Natural killer cell treated with Interleukin-12 subunit alpha and Interleukin-12 subunit beta and Interleukin-15 and Interleukin-18, amount 100 ng/mL, for 72 hours (primary cell): ENCODE measurements at places on chromosomes 7 and 10. TPM values are rescaled to one million over a fixed set of nuclear protein-coding genes. Genes with fewer than 3 reads are reported as not detected.

Gene OIT3
- total RNA-seq: not detected

Gene PLXDC2
- 3.5 TPM for total RNA-seq

Gene RELN
- total RNA-seq: not detected

Gene TLX1
- total RNA-seq: not detected

Gene LRRC17
- 0.81 TPM for total RNA-seq

Gene EGR2
- total RNA-seq: 14.3 TPM

Gene OGDHL
- not detected for total RNA-seq

Gene NT5C2
- 60.2 TPM for total RNA-seq

Gene PAXIP1
- total RNA-seq: 19.3 TPM

Gene NPSR1
- not detected for total RNA-seq

GRCh38 chr7:143038635-143039034 lies 11.7 kb upstream of the OR9A2 start:
- H3K4me3 ChIP-seq: no peak overlapping the region
- no peak overlapping the region for H3K27ac ChIP-seq
- H3K27me3 ChIP-seq: peaks cover 18% of the 10 kb centered on the region

- DNase-seq: no peak
- H3K4me3 ChIP-seq: no peak overlapping the region
- no peaks in the 10 kb centered on the region for H3K36me3 ChIP-seq
- H3K27ac ChIP-seq: no peak overlapping the region
- peaks cover 30% of the 10 kb centered on the region for H3K4me1 ChIP-seq
- no peaks in the 10 kb centered on the region for H3K27me3 ChIP-seq
Observed at GRCh38 chr10:6953271-6953801, 373.3 kb upstream of the PRKCQ start.

GRCh38 chr7:111763221-111763801 lies 201.0 kb upstream of the IMMP2L start:
- H3K27me3 ChIP-seq: no peaks in the 10 kb centered on the region
- H3K36me3 ChIP-seq: no peaks in the 10 kb centered on the region

GRCh38 chr7:43758029-43758821 lies at the start of gene BLVRA:
TSS of gene BLVRA (plus strand) at chr7:43758680. CDS start at chr7:43771159, 12,479 bp downstream.
- H3K4me1 ChIP-seq: peaks cover 34% of the 10 kb centered on the region
- H3K36me3 ChIP-seq: no peaks in the 10 kb centered on the region
- peak; percentile 85 for DNase-seq
- H3K27ac ChIP-seq: peak within 1 kb of the TSS; percentile 78

DNA sequence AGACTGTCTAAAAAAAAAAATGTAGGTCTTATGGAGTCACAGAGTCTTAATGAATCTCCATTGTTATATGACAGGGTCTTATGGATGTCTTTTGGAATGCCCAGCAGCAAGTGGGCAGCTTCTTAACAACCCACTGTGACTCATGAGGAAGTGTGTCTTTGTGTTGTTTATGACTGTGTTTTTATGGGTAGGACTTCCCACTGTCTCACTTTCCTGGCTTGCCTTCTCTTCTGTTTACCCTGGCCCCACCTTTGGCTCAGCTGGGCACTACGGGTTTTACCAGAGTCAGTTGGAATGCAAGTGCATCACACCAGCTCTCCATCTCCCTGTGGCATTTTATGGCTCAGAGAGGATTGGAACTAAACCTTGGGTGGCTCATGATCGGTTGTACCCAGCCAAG lies 580.5 kb downstream of the AUTS2 start:
- no peaks in the 10 kb centered on the region for H3K36me3 ChIP-seq
- no peak for DNase-seq

- H3K4me3 ChIP-seq: no peak overlapping the region
- H3K4me1 ChIP-seq: no peaks in the 10 kb centered on the region
- no peak for DNase-seq
Observed at GRCh38 chr7:119033641-119034040, 809.1 kb downstream of the ANKRD7 start.

DNA sequence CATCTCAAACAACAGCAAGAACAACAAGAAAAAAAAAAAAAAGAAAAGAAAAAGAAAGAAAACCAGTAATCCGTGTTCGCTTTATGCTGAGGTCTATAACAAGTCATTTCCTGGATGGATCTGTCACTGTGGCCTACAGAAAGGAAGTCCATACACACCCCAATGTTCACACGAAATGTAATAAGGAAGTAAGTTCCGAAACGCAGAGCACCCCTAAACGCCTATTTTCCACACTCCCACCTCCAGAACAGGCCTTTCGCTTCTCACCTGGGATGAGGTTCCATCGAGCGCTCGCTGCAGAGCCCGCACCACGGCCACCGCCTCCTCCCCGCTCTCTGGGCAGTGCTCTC lies 735 bp downstream of the ZNF394 start:
- H3K27ac ChIP-seq: peak overlapping the region; percentile 94
- no peak for DNase-seq
- peaks cover 17% of the 10 kb centered on the region for H3K36me3 ChIP-seq
- peaks cover 21% of the 10 kb centered on the region for H3K4me1 ChIP-seq

GRCh38 chr10:122033224-122033926 lies 44.4 kb downstream of the TACC2 start:
- H3K4me3 ChIP-seq: no peak overlapping the region
- H3K27ac ChIP-seq: no peak overlapping the region
- H3K4me1 ChIP-seq: no peaks in the 10 kb centered on the region
- H3K27me3 ChIP-seq: peaks cover 29% of the 10 kb centered on the region

DNA sequence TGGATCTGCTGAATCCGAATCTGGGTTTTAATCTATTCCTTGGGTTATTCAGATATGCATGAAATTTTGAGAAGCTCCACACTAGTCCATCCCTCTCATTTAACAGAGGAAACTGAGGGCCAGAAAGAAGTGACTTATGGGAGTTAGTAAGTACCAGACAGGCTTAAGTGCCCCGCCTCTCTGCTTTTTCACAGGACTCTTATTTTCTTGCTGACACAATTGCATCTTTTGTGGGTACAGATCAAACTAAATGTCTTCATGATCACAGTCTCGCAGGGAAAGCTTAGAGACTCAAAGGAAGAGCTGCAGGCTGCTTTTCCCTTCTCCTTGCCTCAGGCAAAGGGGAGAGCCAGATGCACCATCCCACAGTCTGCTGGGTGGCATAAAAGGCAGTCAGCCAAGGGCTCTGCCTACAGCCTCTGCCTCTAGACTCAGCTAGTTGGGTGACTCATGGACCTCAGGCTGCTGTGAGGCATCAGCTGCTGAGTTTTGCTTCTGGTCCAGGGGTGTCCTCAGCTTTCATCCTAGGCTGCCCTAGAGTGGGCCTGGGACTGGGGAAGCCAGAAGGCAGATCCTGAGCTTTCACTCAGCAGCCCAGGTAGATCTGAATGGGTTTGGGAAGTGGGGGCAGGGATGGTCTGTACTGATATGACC lies 11.6 kb downstream of the GOLGA7B start:
- H3K4me1 ChIP-seq: peaks cover 26% of the 10 kb centered on the region
- no peak overlapping the region for H3K4me3 ChIP-seq
- DNase-seq: no peak
- no peaks in the 10 kb centered on the region for H3K27me3 ChIP-seq
- H3K36me3 ChIP-seq: no peaks in the 10 kb centered on the region

DNA sequence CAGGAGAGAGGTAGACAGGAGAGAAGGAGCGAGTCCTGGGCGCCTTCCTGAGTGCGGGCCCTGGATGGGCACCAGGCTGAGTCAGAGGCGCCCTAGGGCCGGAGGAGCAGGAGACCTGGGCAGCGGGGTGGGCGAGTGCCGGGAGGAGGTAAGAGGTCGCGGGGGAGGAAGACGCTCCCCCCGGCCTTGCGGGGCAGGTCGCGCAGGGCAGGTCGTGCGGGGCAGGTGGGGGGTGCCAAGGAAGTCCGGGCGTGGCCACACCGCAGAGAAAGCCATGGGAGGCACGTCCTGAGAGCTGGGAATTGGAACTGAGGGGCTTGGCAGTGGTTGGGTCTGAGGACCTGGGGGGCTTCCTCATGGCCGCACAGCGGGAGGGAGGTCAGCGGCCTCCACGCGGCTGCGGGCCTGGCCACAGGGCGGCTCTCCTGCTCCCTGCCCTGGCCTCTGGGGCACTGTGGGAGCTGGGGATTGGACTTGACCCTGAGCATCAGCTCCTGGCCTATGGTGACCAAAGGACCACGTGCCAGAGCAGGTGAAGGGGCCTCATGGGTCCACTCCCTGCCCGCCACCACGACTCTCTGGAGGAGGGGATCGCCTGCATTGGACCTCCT lies 935 bp downstream of the MMP21 start:
- DNase-seq: no peak
- no peak overlapping the region for H3K4me3 ChIP-seq
- H3K27me3 ChIP-seq: peaks cover 8% of the 10 kb centered on the region
- no peaks in the 10 kb centered on the region for H3K4me1 ChIP-seq
